WTC11 (cell line): ENCODE measurements at places on chromosomes 6 and 20. TPM values are rescaled to one million over a fixed set of nuclear protein-coding genes. Genes with fewer than 3 reads are reported as not detected.

DNA sequence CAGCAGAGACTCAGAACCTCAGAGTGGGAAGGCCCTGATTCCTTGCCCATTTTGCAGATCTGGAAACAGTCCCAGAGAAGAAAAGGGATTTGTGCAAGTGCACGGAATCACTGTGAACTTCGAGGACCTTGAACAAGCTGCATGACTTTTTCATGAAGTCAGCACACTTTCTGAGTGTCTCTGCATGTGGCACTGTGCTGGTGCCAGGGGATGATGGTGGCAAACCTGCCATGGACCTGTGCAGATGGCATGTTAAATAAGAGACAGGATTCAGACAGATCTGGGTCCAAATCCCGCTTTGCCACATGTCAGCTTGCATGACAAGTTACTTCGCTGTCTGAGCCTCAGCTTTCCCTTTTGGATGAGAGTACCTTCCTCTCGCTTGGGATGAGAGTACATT, 26.8 kb downstream of the ZNF831 start:
- H3K27me3 ChIP-seq = no peaks in the 10 kb centered on the region
- H3K4me1 ChIP-seq = no peaks in the 10 kb centered on the region
- H3K4me3 ChIP-seq = no peak overlapping the region
- no peak overlapping the region for H3K27ac ChIP-seq
- DNase-seq = no peak
- no peaks in the 10 kb centered on the region for H3K36me3 ChIP-seq

GRCh38 chr6:45922728-45923351, 92.8 kb downstream of the CLIC5 start:
- no peaks in the 10 kb centered on the region for H3K36me3 ChIP-seq
- H3K27ac ChIP-seq = no peak overlapping the region
- peaks cover 11% of the 10 kb centered on the region; the same call in 1 of the 2 replicates for H3K27me3 ChIP-seq
- peak; percentile 75 for DNase-seq

DNA sequence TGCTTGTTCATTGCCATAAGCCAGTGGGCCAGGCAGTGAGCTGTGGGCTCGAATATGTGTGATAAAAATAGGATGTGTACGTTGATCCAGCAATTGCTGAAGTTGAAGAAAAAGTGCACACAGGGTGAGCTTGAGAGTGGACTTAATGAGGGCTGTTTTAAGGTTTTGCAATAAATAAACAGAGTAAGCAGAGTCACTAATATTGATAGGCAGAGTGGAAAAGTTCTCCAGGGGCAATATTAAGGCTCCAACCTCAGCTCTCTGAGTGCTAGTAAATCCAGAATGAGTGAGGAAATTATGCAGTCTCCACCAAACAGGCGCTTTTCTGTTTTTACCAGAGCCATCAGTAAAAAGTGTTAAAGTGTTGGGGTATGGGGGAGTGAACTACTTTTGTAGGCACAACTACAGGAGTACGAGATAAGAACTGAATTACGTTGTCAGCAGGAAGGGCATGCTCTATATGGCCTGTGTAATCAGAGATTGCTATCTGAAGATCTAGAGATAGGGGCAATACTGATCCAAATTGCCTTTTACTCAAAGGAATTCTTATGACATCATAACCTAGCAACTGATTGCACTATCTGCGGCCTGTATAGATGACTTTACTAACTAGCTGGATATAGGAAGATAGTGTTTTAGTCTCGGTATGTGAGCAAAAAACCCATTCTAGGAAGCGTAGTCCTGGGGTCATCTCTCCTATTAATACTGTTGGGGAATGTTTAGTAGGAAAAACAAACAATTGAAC, 7.6 kb upstream of the TBC1D20 start:
- no peak for DNase-seq
- H3K4me1 ChIP-seq = no peaks in the 10 kb centered on the region
- no peak overlapping the region for H3K27ac ChIP-seq
- no peak overlapping the region for H3K4me3 ChIP-seq
- H3K27me3 ChIP-seq = peaks cover 65% of the 10 kb centered on the region
- H3K36me3 ChIP-seq = peaks cover 61% of the 10 kb centered on the region

DSP gene
- 74.5 to 77.0 TPM (median 76.1 TPM) in 3 replicates for total RNA-seq

SIRPB2 gene
- total RNA-seq = not detected in 3 replicates

DNA sequence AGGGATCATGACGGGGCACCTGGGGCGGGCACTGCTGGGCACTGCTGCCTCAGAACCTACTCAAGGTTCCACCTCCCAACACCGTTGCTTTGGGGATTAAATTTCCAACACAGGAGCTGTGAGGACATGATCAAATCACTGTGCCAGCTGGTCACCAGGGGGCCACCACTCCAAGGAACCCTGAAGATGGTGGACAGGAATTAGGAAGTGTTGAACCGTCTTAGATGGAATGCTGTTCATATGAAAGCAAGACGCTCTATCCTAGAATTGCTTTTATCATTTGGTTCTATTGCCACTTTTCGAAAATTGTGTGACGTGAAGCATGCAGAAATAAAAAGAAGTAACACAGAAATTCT, 140.3 kb downstream of the DLL1 start:
- no peaks in the 10 kb centered on the region for H3K36me3 ChIP-seq
- H3K4me3 ChIP-seq = no peak overlapping the region
- peaks cover 36% of the 10 kb centered on the region for H3K4me1 ChIP-seq
- no peak overlapping the region for H3K27ac ChIP-seq

DNA sequence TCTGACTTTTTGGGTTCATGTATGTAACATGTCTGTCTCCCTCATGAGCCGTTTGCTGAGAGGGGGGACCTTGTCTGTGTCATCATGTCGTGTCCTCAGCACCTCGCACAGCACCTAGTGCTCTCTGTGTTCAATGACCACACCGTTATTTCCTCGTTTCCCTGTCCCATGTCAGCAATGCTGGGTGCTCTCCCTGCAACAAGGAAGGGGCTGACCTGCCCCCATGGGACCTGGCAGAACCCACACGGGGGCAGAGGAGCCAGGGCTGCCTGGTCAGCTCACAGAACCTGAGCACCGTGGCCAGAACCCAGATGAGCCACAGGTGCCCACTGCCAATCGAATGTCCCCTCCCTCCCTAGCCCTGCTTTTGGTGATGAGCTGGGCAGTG, 7.3 kb downstream of the ADA start:
- no peak for DNase-seq
- peaks cover 13% of the 10 kb centered on the region for H3K36me3 ChIP-seq
- no peaks in the 10 kb centered on the region for H3K27me3 ChIP-seq
- H3K4me1 ChIP-seq = peaks cover 71% of the 10 kb centered on the region
- H3K27ac ChIP-seq = peak overlapping the region; percentile 92
- H3K4me3 ChIP-seq = no peak overlapping the region

SSTR4 gene
- not detected in 3 replicates for total RNA-seq

- H3K27me3 ChIP-seq = no peaks in the 10 kb centered on the region
- H3K4me1 ChIP-seq = peaks cover 24% of the 10 kb centered on the region
- H3K4me3 ChIP-seq = no peak overlapping the region
- H3K36me3 ChIP-seq = no peaks in the 10 kb centered on the region
These were observed 1.3 kb upstream of the CTCFL start for GRCh38 chr20:57526087-57526884.

KLC4 gene
- 31.2 to 36.4 TPM (median 35.7 TPM) in 3 replicates for total RNA-seq

- no peak overlapping the region for H3K4me3 ChIP-seq
- DNase-seq = no peak
- H3K36me3 ChIP-seq = peaks cover 12% of the 10 kb centered on the region
- H3K27me3 ChIP-seq = peaks cover 10% of the 10 kb centered on the region
These were observed 213.8 kb downstream of the ERMARD start for GRCh38 chr6:169965239-169965638.
